Right ventricle myocardium inferior (tissue), 1 donor: ENCODE measurements at places on chromosomes 6 and 20.

GRCh38 chr6:129659590-129660345 is 50.2 kb downstream of the ARHGAP18 start:
- DNase-seq: no peak

DNA sequence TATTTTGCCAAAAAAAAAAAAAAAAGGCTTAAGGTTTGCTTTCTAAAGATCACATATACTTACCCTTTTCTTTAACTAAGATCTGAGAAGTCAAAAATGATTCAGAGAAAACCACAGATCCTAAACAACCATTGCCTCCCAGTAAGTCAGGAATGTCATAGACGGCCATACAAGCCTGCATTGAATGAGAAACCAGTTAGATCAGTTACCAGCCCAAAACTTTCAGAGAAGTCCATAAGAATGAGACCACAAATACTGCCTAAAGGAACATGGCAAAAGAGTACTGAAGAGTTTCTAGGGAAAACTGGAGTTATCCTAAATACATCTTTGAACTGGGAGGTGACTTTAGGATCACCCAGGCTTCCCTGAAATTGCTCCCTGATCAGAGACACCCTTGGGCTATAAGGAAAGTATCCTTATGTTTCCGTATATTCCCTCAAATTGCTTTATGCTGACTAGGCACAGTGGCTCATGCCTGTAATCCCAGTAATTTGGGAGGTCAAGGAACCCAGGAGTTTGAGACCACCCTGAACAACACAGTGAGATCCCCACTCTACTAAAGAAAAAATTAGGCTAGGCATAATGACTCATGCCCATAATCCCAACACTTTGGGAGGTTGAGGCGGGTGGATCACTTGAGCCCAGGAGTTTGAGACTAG is 79.4 kb upstream of the SLC4A11 start:
- no peak for DNase-seq

- no peak for DNase-seq
Measured at GRCh38 chr20:934186-934840, 18.2 kb upstream of the ANGPT4 start.

DNA sequence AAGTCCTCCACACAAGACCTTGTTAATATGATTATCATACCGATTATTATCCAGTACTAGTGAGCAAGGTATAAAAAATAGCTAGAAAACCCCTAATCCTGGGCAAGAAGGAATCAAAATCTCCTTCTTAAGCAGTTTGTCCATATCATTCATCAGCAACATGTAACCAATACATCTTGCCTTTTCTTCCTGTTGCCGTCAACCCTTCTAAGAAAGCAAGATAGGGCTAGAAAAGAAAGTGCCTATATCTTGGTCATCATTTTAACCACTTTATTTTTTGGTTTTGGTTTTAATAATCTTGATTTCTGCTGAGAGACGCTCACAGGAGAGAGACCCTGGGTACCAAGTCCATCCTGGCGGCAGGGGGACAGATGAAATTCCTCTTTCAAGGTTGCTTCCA is 27.2 kb upstream of the PREX1 start:
- no peak for DNase-seq

- DNase-seq: no peak
Measured at GRCh38 chr6:96153775-96154174, 138.0 kb downstream of the FUT9 start.

DNA sequence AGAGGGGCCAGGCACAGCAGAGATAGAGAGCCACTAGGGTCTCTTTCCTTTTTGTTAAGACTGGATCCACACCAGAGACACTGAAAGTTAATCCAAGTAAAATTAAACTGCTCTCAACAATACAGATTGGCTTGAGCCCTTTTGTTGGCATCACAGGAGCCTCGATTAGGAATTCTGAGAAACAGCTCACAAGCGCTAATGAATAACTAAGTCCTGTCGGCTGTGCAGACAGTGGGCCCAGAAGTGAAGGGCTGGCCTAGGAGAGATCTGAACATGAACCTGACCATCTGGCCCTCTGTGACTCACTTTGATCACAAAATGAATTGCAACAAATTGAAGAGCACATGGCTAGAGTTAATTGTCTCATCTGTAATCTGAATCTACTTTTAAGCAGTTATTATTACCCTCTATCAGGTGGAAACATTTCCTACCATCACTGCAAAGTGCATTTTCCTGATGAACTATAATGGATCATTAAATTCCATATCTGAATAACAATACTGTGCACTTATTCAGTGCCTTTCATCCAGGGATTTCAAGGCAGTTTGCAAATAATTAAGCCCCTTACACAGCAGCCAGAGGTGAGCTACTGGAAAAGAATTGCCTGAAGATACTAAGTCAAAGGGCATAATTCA is 3.2 kb downstream of the BACH2 start:
- DNase-seq: no peak

- no peak for DNase-seq
Measured at GRCh38 chr6:125258651-125259353, 43.0 kb downstream of the HDDC2 start.

GRCh38 chr6:136801581-136801980 is 9.3 kb upstream of the MAP3K5 start:
- DNase-seq: no peak

- no peak for DNase-seq
Measured at GRCh38 chr6:168837254-168838036, 396.5 kb downstream of the SMOC2 start.

DNA sequence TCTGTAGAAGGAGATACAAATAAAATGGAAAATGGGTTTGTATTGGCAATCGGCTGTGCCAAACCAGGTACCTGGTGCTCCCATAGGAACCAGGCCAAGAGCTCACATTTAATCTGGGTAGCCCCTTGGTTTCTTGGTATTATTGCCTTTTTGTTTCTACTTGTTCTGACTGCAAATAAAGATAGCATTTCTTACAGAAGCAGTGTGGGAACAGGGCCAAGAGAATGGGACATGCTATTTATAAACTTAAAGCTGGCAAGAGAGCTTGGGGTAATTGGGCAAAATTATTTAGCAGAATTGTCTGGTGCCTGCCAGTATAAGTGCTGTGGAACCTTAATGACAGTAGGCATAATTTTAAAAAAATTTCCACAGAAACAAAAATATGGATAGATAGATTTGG is 113.5 kb upstream of the GLP1R start:
- DNase-seq: no peak

DNA sequence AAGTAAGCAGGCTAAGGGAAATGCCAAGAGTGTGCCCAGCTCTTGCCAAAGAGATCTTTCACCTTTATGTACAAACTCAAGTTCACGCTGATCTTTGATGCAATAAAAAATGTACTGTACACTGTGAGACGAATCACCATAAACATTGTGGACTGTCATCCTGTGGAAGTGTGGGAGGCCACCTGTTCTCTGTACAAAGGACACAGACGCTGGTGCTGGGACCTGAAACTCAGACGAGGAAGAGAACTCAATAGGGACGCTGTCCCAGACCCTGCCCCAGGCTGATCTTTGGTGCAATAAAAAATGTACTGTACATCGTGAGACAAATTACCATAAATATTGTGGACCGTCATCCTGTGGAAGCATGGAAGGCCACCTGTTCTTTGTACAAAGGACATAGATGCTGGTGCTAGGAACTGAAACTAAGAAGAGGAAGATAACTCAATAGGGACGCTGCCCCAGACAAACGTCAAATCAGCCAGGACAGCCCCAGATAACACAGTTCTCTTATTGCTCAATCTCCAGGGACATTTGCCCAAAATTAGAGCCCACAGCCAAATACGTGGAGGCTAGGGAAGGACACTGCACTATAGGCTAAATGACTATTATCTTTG is 312.7 kb upstream of the SGK1 start:
- no peak for DNase-seq

DNA sequence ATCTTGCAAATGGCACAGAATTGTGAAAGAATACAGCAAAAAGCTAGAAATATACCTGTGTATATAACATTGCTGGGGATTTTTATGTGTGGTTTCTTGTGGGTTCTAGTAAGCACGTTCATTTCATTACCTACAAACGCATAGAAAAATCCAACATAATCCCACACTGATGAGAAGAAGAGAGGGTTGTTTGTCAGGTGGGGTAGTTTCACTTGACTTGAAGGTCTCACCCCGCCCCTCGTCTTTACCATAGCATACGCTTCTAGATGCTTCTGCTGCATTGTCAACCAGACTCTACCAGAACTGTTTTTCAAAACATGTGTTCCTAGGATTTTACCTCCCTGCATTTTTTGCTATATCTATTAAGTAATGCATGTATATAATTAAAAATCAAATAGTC is 284.1 kb upstream of the TAB2 start:
- no peak for DNase-seq

DNA sequence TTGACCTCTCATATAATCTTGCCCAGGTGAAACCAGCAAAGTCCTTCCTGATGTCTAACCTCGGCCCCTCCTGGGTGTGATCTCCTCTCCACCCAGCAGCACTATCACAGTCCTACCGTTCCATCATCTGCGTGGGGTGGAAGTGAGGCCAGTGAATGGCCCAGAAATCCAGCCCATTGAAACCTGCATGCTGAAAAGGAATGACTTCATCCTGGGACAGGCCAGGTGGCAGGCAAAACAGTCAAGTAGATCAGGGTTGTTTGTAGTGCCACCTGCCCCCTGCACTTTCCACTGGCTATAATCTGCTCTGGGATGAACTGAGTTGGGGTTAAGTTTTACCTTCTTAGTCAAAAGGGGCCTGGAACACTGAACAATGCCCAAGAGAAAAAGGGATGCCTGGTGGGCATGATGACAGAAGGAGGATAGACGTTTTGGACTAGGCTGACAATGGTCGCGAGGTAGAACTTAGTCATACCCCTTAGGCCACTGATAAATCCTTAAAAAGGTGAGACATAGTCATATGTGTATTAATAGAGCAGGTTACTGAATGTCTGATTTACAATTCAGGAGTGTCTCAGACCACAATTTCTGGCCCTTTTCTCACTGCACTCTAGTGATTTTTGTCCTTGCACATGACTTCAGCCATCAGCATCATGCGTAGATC is 8.1 kb upstream of the HSP90AB1 start:
- DNase-seq: no peak

DNA sequence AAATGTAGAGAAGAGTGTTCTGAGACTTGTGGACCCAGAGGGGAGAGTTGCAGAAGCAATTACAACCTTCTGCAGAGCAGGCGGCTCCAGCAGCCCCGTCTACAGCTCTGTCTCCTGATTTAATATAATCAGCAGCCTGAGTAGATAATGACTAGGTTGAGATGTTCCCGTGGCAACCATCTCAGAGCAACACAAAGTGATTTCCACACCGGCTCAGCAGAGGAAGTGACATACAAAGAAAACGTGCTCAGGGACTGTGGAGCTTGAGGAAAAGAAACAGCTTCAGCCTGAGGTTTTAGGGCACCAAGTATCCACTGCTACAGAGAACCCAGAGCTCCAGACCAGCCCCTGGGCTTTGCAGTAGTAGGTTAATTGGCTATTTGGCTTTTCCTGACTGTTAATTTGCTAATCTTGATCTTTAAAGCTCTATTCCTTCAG is 136.4 kb downstream of the MTFR2 start:
- DNase-seq: no peak

DNA sequence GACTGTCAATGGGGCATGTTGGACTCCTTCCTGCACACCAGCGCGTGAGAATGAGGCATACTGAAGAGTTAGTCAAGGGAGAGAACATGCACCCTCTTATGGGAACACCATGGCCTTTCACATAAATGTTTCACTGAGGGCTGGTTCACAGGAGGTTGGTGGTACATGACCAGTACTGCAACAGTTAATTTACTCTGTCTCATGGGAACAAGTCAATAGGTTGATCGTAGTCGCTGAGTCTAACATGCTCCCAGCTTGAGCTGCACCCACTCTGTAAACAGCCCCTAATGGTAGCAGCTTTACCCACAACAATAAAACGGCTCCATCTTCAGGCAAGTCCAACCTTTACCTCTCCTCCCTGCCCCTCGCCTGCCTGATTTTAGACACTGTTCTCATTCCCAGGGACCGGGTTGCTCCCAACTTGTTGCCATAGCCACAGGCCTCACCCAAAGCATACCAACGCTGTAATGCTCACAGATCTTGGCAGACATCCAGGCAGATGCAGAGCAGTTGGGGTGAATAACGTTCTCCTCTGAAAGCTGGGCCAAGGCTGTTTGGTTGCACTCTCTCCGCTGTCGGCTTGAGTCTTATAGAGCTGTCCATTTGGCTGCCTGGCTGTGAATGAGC is 111.3 kb downstream of the LY86 start:
- DNase-seq: peak; percentile 81

DNA sequence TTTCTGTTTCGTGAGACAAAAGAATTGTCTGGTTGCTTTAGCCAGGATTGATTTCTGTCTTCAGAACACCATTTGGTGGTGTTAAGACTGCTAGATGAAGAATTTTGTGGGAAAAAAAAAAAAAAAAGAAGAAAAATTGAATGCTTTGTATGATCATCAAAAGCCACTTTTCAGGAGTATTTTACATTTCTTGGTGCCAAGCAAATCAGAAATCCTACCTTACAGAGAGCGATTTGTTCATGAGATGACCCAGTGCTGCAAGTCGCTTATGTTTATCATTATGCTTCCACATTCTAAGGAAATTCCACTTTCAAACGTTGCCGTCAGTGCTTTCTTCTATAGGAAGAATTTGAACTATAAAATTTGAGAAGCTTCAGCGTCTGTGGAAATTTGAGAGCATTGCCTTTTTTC is 228.7 kb downstream of the BCKDHB start:
- DNase-seq: no peak

DNA sequence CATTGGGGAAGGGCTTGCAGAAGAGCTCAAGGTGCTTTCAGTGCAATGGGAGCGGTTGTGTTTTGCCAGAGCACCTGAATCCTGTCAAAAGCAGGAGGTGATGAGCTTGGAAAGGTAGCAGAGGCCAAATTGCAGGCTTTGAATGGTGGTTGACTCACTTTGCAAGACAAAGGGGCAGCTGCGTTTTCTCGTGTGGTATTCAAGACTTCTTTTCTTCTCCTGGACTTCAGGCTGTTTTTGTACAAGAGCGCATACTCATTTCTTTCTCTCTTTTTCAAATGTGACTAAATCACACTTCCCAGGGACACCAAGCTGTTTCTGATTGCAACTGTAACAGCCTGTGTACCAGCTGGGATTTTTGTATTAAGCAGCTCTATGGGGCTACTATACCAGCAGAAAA is 32.3 kb downstream of the GHRH start:
- DNase-seq: no peak

- no peak for DNase-seq
Measured at GRCh38 chr20:37926612-37927011, 23.7 kb downstream of the VSTM2L start.

GRCh38 chr6:36195471-36196112 is 952 bp upstream of the BRPF3 start:
- DNase-seq: no peak

- DNase-seq: no peak
Measured at GRCh38 chr20:61233590-61233989, 18.5 kb upstream of the CDH4 start.

GRCh38 chr6:44762496-44762895 is 375.0 kb downstream of the CDC5L start:
- no peak for DNase-seq

- no peak for DNase-seq
Measured at GRCh38 chr6:28892525-28892924, 31.3 kb downstream of the TRIM27 start.

DNA sequence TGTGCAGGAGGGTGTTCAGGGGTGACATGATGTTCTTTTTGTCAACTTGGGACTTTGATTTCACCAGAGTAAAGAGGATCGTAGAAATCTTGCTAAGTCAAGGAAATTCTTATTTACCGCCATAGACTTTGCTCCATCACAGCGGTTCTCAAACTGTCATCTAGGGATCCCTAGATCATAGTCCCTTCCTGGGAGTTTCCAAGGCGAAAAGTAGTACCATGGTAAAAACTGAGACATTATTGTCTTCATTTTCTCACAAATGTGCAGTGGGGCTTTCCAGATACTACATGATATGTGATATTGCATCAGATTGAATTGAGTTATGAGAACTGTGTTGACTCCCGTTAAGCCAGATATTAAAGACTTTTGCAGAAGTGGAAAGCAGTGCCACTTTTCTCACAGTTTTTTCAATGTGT is 79.7 kb downstream of the JARID2 start:
- no peak for DNase-seq
